ENCODE measurements at places on chromosomes 5 and 9.

- DNase-seq, result no peak
Observed at GRCh38 chr5:57174890-57175510, 1.1 kb downstream of the GPBP1 start.

DNA sequence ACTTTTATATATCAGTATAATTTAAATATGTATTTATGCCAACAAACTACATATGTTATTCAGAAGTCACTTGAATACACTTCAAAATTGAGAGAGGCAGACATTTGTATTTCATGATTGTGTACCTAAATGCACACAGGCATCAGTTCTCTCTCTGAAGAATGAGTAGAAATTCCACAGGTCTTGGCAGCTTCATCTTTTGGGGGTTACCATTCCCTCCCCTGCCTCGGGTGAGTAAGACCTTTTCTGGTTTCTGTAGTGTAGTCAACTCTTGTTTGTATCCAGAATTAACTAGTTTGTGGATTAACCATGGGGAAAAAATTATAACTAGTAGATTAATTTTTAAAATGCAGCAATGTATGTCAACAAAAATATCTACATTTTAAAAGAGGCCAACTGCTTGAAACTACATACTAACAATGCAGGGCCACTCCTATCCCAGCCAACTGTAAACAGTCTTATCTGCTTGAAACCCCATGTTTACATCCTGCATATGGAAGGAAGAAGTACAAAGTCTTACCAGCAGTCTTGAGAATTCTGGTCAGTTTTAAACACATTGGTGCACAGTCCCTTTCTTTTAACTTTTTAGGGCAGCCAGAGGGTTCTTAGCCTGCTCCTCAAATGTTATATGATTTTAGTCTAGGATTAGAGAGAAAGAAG, 339.6 kb upstream of the KIF2A start:
- DNase-seq, result no peak

GRCh38 chr5:173953528-173954090, 35.4 kb upstream of the C5orf47 start:
- no peak for DNase-seq

DNA sequence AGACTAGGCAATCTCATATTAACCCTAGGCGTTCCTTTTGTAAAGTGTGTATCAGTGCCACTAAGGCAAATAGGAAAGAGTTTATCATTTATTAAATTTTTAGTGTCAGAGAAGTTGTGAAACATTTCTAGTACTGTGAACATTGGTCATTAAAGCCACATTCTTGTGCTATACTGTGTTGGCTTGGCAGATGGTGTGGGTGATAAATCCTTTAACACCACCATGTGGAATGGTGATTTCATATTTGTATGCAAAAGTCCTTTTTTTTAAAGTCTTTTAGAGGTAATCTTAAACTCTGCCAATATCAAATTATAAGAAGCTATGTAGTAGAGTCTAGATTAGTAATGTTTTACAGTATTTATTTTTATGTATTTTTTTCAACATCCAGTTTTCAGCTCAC, 18.1 kb downstream of the SLC12A2 start:
- DNase-seq, result no peak

DNA sequence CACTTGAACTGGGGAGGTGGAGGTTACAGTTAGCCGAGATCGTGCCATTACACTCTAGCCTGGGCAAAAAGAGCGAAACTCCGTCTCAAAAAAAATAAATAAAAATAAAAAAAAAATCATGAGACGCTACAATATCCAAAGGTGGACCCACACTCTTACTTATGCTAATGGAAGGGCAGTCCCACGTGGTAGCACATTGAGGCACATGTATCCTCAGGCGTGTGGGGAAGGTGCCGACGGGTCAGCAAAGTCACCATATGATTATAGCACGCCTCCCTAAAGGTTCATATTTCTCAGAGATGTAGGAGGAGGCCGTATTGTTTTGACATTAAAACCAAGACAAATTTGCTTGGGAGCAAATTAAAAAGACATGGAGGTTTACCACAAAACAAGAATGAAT, 201.6 kb downstream of the LRRC70 start:
- DNase-seq, result no peak

- no peak for DNase-seq
Observed at GRCh38 chr5:16326137-16326536, 139.5 kb downstream of the ZNF622 start.

- no peak for DNase-seq
Observed at GRCh38 chr5:73152411-73153388, 20.3 kb upstream of the TMEM174 start.

All from Caco-2 (cell line).